Iris pigment epithelial cell (primary cell): ENCODE measurements at places on chromosomes 3 and 15.

DNA sequence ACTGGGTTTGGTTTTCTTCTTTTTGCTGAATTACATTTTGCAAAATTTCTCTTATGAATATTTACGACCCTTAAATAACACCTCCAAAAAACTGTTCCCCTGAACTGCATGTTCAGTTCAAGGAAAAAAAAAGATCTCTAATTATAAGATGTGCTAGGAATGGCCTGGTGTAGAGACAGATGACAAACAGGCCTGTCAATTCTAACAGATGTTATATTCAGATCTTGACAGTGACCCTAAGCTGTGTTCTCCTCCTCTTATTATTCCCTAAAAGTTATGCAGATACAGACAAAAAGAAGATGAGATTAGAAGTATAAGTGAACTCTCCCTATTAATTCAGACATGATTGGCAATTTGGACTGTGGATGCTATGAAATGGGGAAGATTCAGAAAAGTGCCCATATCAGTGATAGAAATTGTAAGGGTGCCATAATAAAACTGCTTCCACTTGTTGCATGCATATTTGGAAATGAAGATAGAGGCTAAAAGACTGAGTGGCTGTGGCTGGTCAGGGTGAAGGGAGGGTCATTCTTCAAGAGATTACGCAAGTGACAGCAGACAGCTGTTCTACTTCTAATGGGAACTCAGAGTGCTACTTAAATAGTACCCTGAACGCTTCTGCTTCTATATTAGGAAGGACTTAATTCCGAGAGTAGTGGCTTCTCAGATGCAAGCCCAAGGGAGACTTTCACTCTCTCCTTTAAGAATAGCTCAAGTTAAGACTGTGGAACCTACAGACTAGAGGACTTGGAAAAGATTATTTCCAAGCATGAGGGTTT is 75.5 kb downstream of the ADAMTS9 start:
- peak; percentile 59 for DNase-seq

DNA sequence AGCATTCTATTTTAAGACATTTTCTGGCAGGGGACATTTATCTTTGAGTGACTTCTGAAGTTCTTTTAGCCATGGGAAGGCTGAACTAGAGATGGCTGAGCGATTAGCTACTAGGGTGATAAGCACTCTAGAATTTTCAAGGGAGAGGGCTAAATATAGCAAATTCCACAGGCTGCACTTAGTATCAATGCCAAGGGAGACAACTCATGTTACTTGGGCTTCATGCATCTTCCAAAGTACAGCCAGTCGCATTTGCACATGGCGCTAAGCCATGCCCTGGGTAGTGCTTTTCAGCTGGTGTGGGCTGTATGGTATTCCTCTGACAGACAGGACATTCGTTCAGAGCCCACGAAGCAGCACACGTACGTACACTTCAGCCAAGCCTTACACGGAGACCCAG is 69.6 kb downstream of the RYR3 start:
- no peak for DNase-seq

- no peak for DNase-seq
Measured at GRCh38 chr3:102533784-102534183, 99.0 kb downstream of the ZPLD1 start.

DNA sequence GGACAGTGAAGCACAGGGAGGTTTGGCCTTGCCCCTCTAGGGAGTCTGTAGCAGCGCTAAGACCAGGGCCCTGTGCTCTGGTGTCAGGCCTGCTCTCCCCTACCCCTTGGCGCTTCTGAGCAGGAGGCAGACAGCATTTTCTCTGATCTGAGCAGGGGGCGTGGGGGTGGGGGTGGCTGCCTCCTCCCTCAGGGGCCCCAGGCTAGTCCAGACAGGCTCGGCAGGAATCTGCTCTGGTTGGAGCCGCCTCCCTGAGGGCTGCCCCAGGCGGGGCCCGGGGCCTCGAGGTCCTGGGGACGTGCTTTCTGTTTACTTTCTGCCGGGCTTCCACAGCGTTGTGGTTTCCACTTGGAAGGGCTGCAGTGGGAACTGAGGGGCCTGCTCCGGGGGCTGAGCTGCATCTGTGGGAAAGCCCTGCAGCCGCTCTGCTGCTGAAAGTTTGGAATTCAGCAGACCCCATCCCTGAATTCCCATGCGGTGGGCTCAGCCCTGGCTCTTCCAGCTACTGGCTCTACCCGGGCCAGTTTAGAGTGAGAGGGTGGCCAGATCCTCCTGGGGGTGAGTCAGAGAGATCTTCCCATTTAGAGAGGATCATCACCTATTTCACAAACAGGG is 105.4 kb downstream of the LINGO1 start:
- peak; percentile 76 for DNase-seq

DNA sequence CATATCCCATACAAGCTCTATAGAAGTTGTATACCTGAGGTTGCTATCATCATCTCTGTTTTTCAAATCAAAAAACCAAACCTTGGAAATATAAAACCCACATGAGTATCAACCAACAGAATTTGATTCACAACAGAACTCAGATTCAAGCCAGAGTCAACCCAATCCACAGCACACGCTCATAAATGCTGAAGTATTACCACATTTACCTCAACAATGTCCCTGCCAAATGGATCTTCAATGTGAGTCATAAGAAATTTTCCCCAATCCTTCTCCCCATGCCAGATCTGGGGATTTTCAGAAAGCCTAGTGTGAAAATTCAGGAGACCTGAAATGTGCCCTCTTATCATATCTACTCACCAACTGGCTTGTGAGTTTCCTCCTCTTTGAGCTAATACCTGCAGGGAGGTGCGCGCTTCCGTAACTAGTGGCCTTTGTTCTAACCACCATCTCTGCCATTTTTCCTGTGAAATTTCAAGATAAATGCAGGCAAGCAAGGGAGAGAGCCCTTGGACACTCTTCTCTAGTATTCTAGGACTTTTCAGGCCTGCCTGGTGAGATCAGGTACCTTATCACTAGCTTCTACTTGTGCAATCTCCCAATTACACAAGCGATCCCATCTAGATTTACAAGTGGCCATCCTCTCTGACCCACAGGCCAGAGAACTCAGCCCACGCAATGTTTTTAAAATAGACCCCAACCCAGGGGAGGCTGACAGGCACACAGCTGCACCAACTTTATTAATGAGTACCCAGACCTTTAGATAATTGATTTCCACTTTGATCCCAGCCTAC is 1076.9 kb upstream of the CFAP20DC start:
- no peak for DNase-seq
